ENCODE measurements at places on chromosomes 1 and 21.
A peak's percentile ranks its signal among the peaks of the same experiment; 100 is the strongest.

DNA sequence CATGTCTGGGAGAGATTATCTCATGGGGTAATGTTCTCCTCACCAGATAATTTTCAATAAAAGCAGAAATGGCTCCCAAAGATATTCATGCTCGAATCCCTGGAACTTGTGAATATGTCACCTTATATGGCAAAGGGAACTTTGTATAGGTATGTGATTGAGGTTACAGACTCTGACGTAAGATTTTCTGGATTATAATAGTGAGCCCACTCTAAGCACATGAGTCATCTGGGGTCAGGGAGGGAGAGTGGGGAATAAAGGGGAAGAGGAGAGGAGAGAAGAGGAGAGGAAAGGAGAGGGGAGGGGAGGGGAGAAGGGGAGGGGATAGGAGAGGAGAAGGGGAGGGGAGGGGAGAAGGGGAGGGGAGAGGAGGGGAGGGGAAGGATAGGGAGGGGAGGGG is 1193.9 kb downstream of the PLA2G4A start:
- no peak for DNase-seq

DNA sequence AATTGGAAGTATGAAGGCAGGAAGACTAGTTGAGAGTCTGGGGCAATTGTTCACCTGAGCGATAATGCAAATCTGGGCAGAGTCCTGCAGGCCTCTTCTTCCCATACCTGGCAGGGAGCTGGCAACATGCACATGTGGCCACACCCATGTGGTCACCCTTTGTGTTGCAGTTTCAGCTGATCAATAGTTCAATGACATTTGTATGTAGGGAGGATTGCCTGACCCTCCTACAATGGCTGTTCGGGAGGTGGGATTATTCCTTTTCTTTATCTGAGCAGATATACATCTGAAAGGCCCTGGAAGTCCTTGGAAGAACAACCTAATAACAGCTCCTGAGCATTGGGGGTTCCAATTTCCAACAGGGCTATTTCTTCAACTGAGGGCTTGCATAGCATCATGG is 15.2 kb upstream of the TRIM45 start:
- DNase-seq, result no peak

DNA sequence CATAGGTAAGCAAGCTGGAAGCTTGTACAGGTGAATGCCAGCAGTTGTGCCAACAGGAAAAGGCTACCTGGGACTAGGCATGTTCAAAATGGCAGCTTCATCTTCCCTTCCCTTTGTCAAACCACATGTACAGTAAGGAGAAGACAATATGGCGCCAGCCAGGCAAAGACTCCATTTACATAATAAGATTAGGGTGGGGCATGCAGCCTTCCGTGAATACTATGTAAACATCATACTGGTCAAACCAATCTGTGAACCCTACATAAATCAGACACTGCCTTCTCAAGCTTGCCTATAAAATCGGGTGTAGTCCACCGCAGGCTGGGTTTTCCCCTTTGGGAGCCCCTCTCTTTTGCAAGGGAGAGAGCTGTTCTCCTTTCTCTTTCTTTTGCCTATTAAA is 24.6 kb downstream of the ATF3 start:
- no peak for DNase-seq

DNA sequence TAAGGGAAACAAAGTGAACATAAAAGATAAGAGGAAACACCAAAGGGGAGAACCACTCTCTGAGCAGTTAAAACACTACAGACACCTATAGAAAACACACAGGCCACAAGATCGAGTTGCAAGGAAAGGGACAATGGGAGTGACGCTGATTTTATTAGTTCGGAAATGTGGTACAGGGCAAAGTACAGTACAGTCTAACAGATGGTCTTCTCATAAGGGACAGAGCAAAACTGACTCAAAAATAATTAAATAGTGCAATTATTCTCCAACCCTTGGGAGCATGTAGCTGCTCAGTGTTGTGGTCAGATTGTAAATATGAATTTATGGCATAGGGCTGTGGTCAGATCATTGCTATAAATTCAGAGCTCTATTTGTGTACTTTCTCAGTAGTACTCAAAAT is 352.0 kb downstream of the USH2A start:
- DNase-seq, result no peak

- DNase-seq, result peak; percentile 70
Measured at GRCh38 chr1:218345673-218346390, 696 bp downstream of the TGFB2 start.

DNA sequence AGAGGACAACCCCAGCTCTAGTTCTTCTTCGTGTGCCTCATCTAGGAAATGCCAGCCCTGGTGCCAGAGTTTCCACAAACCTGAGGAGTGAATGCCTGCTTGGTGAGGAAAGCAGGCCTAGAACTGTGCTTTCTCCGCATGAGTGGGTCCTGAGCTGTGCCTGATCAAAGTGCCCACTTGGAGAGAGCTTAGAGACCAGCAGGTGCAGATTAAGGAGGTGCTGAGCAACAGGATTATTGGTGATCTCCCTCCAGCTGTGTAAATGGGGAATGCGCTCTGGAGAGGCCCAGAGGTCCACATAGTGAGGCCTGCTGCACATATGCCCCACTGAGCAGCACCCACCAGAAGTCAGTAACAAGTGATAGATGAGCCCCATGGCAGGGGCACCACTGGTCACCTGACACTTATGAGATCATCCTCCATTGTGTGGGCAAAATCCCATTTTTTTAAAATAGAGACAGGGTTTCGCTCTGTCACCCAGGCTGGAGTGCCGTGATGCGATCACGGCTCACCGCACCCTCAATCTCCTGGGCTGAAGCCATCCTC is 127.2 kb upstream of the ZC3H12A start:
- DNase-seq, result no peak

DNA sequence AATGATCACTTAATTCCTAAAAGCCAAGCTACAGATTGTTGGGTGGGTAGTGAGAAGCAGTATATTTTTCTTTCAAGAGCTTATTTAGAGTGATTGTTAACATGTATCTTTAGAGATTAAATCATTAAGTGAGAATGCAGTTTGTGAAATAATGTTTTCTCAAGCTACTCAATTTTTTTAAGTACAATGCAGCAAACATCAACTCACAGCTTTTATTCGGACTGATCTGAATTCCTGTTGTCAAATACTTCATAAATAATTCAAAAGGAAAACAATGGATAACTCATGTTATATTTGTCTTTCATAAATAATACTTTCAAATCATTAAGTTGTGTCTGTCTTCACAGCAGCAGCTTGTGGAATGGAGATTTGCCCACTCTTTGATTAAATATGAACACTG is 271.1 kb upstream of the DEPDC1 start:
- no peak for DNase-seq

GRCh38 chr21:38520511-38520910 is 22.2 kb upstream of the ERG start:
- no peak for DNase-seq

GRCh38 chr1:12161662-12162458 is 4.9 kb upstream of the TNFRSF1B start:
- DNase-seq, result peak; percentile 98

- no peak for DNase-seq
Measured at GRCh38 chr21:35423709-35424108, 374.6 kb upstream of the RUNX1 start.

Data from common myeloid progenitor, CD34-positive (primary cell).